Activated CD8-positive, alpha-beta memory T cell treated with anti-CD3 and anti-CD28 coated beads for 1 hour (primary cell): ENCODE measurements at places on chromosomes 11 and 22.
A peak's percentile ranks its signal among the peaks of the same experiment; 100 is the strongest.

- DNase-seq: no peak
These were observed 86.8 kb downstream of the TEAD1 start for GRCh38 chr11:12761029-12761428.

- no peak for DNase-seq
These were observed 338.0 kb downstream of the AASDHPPT start for GRCh38 chr11:106415510-106415909.

DNA sequence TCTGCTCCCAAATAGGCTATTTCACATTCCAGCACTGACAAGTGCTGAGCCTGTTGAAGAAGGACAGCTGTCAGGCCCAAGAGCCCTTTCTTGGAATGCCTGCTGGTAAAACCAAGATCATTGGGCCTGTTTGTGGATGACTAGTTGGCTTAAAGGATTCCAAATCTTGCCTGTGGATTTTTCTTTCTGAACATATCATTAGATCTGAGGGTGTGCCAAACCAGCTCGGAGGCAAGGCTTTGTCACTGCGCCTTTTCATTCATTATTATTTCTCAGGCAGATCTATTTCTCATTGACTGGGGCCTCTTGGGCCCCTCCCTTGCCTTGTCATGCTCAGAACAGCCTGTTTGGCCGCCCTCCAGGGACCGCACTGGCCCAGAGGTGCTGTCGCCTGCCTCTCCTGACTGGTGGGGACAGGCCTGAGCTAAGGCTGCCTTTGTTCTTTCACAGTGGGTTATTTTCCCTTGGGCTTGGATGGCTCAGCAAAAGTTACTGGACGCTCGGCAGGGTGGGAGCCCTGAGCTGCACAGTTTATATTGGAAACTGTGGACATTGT lies 222.7 kb upstream of the SESN3 start:
- DNase-seq: no peak

GRCh38 chr22:27127911-27128310 lies 470.5 kb downstream of the MIAT start:
- no peak for DNase-seq

- DNase-seq: no peak
These were observed 102.8 kb upstream of the AKIP1 start for GRCh38 chr11:8808226-8808585.

DNA sequence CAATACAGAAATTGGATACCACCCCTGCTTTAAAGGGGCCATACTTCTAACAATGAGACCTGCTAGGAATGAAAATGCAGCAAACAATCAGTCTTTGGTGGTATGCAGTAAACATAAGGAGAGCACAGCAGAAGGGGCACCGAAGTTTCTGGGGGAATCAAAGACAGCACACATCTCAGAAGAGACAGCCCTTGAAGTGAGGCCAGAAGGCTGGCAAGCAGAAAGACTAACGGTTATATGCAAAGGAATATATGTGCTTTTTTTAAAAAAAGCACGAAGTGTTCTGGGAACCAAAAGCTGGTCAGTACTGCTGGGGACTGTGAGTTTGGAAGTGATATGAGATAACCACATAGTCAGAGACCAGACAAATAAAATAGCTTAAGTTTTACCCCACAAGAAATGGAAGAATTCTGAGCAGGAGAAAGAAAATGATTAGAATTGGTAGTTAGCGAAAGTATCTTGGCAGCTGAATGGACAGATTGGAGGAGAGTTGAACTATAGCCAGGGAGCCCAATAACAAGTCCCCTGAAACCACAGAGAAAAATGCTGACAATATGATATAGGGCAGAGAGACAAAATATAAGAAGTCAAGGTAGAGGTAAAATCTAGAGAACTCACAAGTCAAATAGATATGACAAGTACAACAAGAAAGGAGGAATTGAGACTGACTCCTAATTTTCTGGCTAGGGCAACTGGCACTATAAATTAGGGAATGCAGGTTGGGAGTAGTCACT lies 125.7 kb downstream of the MRTFA start:
- no peak for DNase-seq

GRCh38 chr11:61754534-61755482 lies 2.4 kb downstream of the MYRF start:
- no peak for DNase-seq

DNA sequence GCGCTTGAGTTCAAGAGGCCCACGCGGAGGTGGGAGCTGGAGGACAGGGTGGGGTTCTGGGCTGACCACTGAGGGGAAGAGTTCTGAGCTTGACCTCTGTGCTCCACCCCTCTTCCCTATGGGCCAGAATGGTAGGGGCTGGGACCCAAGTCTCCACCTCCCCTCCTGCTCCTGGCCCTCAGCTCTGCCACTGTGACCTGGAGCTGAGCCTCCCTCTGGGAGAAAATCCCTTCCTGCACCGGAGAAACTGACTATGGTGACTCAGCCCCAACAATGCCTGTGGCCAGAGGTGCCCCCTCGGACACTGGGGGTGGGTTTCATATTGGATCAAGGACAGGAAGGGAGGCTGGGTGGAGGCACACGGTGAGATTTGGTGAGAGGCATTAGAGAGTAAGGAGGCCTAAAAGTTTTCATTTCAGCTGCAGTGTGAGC lies 23.0 kb downstream of the RELT start:
- DNase-seq: no peak

- no peak for DNase-seq
These were observed 155.5 kb downstream of the SHANK2 start for GRCh38 chr11:71096751-71097388.

- DNase-seq: no peak
These were observed 10.6 kb upstream of the PPP6R3 start for GRCh38 chr11:68449951-68450350.

DNA sequence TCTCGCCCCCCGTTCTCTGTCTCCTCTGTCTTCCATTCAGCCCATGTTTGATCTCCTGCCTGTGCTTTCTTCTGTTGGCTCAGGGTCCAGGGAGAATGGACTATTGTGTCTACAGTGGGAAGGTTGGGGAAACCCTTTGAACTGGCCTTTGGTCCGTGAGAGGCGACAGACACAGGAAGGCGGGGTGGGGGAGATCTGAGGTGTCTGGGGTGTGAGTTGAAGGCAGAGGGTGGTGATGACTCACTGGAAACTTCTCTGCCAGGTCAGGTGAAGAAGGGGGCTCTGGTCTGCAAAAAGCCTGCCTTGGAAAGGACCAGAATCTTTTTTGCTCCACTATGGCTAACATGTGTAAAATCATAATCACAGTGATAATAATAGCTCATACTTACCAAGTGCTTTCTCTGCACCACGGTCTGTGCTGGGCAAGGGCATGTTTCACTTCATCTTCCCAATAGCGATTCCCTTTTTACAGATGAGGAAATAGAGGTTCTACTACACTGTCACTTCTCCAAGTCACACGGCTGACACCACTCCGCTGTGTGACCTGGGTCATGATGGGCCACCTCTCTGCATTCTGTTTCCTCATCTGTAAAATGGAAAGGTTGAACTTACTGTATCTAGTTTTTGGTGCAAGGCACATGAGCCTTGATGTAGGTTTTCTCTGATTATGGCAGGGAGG lies 99.8 kb upstream of the ALX4 start:
- DNase-seq: no peak

DNA sequence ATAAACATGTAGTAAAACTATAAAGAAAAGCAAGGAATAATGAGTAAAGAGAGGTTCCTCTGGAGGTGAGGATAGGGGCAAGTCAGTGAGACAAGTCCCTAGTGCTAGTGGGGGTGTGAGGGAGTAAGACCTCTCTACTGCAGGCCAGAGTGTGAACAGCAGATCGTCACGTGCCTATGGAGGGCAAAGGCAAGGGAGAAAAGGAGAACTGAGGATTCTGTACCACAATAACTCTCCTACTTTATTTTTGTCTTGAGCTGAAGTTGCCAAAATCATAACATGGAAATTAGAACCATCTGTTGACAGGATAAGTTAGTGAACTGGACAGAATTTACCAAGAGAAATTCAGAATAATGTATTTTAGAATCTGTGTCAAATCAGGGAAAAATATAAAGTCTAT lies 77.6 kb downstream of the ENTHD1 start:
- no peak for DNase-seq

DNA sequence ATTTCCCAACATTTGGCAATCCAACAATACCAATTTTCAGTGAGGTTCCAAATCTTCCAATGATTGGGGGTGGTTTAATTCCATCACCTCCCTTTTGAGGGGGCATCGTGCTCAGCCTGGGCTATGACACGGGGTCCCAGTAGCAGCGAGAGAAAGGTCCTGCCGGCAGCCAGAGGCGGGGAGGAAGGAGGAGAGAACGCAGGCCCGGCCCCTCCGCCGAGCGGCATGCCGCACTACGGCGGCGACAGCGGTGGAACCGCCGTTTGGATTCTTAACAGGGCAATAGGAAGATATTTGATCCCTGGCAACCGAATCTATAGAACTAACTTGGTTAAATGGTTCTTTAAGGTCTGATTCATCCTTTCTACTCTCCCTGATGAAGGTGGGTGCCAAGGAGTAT lies 18.3 kb upstream of the NDUFA6 start:
- DNase-seq: no peak

DNA sequence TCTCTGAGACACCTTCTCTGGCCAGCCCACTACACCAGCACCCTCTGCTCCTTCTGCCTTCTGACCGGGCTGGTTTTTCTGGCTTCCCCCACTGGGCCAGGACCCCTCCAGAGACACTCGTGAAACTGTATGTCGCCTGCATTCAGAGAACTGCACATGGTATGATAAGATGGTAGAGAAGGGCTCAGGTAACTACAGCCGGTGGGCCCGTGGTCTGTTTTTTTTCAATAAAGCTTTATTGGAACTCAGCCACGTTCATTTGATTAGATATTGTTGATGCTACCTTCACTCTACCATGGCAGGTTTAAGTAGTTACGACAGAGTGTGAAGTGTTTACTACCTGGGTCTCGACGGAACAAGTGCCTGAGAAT lies 514.0 kb downstream of the TBC1D22A start:
- no peak for DNase-seq

GRCh38 chr11:69472541-69473275 lies 8.8 kb upstream of the LINC01488 start:
- no peak for DNase-seq

DNA sequence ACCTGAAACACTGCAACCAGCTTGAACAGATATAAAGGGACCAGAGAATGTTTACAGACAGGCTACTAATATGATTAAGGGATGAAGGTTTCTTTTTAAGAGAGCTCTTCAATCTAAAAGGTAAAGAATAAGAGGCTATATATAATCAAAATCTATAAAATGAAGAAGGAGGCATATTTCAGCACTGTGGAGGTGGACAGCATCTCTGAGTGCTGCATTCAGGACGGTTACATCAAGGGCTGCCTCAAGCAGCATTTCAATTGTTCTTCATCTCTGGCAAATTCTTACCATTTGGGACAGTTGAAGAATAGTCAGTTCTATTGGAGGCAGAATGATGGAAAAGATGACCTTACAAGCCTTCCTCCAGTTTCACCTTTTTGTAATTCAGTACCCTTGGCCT lies 139.6 kb upstream of the LMO1 start:
- DNase-seq: no peak

DNA sequence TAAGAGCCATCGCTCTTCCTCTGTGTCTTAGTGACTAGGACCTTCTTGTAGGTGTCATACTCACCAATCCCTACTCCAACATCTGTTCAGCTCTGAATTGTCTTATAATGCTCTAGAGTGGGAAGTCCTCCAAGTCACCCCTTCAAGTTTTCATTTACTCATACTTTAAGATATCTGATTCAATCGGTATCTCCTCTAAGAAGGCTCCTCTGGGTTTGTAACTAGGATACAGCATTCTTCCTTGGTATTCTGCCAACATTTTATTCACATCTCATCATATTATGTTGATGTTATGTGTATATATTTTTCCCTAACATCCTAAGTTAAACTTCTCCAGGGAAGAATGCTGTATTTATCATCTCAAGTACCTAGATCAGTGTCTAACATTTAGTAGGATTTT lies 662.1 kb downstream of the NTM start:
- DNase-seq: no peak

GRCh38 chr11:105000797-105001196 lies 22.2 kb downstream of the CASP5 start:
- peak; percentile 40 for DNase-seq

DNA sequence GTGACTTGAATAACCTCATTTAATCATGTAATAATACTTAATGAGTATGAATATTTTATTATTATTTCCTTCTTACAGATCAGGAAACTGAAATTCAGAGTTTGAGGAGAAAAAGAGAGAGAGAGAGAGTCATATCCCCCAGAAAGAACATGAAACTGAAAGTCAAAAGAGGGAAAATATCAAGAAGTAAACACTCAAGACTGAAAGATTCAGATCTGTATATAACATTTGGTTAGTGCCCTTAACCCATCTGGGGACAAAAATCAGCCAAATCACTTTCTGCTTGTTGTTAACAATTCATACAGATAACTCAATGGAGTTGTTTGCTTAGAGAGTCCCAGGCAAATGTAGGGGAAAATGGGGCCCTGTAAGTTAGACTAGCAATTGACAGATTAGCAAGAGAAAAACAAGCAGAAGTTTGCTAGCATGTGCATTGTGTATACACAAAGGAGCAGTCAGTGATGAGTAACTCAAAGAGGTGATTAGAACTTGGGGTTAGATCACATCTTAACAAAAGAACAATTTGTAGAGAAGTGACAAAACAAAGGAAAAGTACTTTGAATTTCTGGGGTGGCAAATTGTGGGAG lies 25.9 kb upstream of the MMP13 start:
- DNase-seq: no peak

- no peak for DNase-seq
These were observed 21.2 kb upstream of the CLMP start for GRCh38 chr11:123216249-123216648.
